NCI-H2081 (cell line): ENCODE measurements at places on chromosomes 5 and 9.

DNA sequence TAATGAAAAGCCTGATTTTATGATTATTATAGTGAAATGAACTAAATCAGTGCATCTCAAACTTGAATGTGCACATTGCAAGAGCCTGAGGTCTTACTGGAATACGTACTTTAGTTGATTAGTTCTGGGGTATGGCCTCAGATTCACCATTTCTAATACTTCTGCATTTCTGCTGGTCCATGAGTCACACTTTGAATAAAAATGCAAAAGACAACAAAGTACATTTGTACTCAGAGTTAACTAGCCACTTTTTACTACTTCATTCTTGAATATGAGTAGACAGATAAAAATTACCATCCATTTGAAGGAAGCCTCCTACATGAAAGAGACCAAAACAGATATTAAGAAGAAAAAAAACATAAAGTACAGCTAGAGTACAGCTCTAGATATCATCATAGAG lies 27.1 kb upstream of the PRR16 start:
- no peak for DNase-seq

DNA sequence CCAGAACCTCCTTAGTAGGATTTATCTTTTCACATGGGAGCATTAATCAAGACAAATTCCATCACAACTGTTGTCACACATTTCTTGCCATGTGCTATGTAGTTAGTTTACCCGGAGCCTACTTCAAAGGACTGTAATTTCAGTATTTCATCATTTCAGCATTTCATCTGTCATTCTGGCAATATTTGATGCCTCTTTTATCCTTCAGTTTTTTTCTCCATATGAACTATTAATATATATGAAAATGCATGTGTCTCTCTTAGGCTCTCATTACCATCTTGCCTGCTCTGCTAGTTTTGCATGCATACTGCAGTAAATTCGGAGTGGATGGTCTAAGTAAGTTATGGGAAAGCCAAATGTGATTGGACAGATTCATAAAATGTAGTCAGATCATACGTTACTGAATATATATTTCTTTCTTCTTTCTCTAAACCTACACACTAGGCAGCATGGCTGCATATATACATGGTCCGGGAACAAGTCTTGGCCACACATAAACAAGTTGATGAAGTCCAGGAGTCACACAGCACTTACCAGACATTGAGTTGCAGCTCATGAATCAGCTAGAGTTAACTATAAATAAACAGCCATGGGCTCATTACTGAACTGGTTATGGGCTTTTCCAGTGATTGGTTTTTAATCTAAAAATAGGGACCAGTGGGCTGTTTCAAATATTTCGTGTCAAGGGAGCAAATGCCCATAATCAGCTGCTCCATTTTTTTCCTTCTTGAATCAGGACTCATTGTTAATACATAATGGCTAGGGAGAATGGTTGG lies 46.6 kb downstream of the SPATA31D1 start:
- no peak for DNase-seq

DNA sequence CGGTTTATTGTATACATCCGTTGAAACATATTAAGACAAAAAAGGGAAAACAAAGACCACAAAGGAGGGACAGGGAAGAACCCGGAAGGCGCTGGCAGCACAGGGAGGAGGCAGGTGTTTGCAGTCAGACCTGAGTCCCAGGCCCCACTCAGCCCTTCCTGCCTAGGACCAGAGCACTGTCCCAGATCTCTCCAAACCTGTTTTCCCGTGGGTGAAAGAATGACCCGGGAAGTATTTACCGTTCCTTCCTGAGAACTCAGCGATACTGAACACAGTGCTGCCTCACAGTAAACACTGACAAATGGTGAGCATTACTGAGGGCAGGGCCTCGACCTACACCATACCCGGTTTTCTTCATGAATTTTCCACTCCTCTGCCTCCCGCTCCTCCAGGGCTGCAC lies 1.2 kb downstream of the ABO start:
- no peak for DNase-seq

GRCh38 chr9:123225374-123225813 lies 43.0 kb downstream of the STRBP start:
- peak; percentile 19 for DNase-seq

DNA sequence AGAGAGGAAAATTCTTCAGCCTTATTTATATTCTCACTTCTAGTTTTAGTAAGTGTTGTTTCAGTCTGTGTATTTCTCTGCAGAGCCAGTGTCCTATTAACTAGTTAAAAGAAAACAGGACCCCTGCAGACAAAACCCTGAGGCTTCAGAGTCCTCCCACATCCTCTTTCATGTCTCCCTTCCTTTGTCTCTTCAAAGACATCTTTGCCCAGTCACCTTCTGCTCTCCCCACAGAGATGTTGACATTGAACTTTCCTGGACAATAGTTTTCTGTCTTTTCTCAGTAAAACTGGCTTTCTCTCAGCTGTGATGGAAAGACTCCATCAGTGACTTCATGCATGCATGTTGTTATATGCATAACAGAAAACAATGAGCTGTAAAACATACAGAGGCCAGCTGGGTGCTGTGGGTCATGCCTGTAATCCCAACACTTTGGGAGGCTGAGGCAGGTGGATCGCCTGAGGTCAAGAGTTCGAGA lies 20.2 kb downstream of the GRAMD2B start:
- DNase-seq = no peak

DNA sequence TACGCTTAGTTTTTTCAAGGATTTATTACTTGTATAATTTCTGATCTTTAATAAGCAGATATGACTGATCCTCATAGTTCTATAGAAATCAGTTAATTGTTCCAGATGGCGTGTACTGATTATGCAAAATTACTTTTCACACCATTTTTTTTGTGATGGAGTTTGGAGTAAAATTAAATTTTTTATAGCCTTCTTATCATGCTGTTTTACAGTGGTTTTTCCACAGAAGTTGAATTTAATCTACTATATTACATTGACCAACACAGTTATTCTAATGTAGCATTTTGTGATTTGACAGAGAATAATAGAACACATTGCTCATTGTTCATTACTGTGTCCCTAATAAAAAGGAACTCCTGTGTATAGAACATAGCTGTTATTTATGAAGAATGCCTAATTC lies 111.1 kb downstream of the MVB12B start:
- no peak for DNase-seq

DNA sequence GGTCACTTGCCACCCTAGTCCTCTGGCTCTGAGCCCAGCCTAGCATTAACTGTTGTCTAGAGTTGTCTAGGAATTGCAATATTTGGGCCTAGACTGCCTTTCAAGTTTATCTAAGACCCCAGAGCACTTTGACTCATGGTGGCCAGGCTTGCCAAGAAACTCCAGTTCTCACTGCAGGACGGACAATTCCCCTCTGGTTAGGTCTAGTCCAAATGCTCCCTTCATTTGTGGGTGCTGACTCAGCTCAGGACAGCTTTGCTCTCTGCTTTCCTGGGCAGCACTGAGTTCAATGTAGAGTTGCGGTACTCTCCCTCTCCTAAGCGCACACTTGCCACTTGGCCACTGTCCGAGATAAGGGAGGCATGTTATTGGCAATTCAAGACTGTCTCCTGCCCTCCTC lies 619.4 kb downstream of the TLE1 start:
- no peak for DNase-seq

DNA sequence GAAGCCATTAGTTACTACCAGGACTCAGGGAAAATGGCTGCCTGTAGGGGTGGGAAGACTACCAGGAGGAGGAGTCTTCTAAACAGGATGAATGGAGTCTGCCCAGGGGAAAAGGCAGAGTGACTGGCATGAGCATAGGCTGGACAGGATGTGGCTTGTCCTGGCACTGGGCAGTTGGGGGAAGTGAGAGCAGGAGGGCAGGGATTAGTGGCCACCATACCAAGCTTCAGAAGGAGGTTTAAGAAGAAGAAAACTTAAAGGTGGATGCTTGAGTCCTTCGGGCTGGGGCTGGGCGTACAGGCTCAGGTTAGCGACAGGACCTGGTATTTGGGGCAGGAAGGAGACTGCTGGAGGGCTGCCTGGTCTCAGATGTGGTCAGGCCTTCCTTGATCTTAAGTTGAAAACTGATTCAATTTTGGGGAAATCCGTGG lies 5.0 kb upstream of the NSD1 start:
- DNase-seq = no peak

DNA sequence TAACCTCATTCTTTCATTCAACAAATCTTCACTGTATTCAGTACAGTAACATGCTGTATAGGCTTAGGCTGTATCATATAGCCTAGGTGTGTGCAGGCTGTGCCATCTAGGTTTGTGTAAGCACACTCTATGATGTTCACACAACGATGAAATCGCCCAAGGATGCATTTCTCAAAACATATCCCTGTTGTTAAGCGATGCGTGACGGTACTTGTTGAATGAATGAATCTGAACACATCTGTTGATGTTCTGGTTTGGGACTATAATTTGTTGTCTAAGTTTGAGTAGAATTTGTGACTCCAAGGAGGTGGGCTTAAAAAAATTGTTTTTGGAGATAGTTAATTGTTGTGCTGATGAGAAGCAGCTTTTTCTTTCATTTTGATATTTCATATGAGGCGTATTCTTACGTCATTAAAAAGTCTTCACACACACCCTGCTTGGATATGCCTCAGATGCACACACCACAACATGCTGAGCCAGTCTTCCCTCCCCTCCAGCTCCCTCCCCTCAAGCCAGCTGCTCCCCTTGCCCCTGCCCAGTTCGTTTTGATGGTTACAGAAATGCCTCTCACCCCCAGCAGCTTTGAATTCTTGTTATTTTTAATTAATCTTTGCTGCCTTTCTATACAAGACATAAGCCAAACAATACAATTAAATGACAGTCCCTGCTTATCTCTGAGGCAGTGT lies 5.5 kb upstream of the PSAT1 start:
- DNase-seq = no peak

DNA sequence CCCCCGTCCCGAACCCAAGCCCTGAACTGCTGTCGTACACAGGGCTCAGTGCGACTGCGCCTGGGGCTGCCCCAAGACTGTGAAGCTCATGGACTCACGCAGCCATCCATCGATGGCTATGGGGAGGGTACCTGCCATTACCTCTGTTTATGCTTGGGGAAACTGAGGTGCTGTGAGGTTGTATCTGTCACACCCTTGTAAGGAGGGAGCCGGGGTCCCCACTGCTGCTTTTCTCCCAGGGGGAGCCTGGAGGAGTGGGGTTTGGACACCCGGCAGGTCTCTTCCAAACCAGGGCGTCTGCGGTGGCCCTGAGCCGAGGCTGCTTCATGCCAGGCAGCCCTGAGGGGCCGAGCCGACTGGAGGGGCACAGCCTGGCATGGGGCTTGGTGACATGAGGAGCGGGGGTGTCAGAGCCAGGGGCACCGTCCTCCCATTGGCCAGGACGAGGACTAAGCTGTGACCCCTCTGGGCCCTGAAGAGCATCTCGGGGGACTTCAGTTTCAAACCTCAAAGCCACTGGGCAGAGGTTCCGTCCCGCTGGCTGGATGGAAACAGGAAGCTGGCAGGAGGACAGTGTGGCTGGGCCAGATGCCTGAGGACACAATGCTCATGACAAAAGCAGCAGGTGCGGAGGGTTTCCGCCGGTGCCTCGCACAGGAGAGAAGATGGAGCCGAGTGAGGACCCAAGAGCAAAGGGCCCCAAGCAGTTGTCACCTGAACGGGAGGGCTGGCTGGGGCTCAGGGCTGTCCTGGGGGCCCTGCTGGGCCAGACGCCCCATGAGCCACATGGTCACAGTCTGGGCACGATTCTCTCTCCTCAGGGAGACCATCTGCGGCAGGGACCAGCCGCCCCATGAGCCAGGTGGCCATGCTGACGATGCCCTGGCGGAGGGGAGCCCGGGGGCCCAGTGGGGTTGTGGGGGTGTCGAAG lies 54.4 kb upstream of the EXOC3 start:
- DNase-seq = peak; percentile 74

GRCh38 chr9:68541568-68541967 lies 885 bp upstream of the TMEM252 start:
- DNase-seq = no peak

DNA sequence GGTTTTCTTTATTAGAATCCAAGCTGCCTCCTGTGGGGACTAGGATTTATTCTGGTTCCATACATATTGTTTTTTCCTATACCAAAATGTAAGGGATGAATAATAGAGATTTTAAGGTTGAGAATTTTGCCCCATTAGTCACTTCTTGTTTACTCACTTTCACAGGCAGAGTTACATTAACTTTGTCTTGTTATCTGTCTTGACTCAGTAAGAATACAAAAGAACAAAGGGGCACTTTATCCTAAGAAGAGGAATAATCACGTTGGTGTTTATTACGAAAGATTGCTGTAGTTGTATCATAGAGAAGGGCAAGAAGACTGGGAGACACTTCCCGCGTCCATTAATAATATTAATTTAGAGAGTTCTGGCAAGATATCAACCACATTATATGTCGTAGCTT lies 599.7 kb upstream of the FTMT start:
- DNase-seq = no peak

GRCh38 chr5:157479166-157479565 lies 19.2 kb downstream of the NIPAL4 start:
- no peak for DNase-seq

DNA sequence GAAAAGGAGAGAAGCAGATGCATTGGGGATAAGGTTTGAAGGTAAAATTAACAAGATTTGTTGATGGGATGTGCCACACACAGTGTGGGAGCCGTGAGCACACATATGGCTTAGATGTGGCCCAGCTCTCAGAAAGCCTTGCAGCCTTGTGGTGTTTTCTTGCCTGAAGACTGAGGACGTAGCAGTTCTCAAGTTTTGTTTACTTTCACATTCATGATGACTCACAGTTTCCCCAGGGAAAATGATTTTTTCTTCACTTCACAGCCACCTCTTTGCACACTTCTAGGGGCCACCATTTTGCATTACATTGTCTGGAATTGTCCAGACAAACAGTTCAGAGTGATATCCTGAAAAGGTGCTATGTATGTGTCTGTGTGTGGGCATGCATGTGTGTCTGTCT lies 126.2 kb downstream of the BASP1 start:
- no peak for DNase-seq

- DNase-seq = no peak
Observed at GRCh38 chr5:102933316-102933715, 178.2 kb downstream of the PAM start.

- peak; percentile 24 for DNase-seq
Observed at GRCh38 chr9:35237311-35237710, 75.5 kb downstream of the UNC13B start.

- DNase-seq = no peak
Observed at GRCh38 chr9:35236692-35237091, 74.9 kb downstream of the UNC13B start.
